A549 treated with AZD2906 at 1 μM for 4 hours (cell line): ENCODE measurements at places on chromosomes 3 and 15. TPM values are rescaled to one million over a fixed set of nuclear protein-coding genes. Genes with fewer than 3 reads are reported as not detected.

SV2B gene
- total RNA-seq, result 0.13 to 0.28 TPM (median 0.15 TPM) in 5 replicates

SNTN gene
- total RNA-seq, result not detected in 5 replicates

UROC1 gene
- not detected in 5 replicates for total RNA-seq

BFSP2 gene
- total RNA-seq, result not detected in 5 replicates

PLXND1 gene
- 78.3 to 96.7 TPM (median 90.6 TPM) in 5 replicates for total RNA-seq

ZIC1 gene
- 0.01 to 0.16 TPM in 2 of 5 replicates, not detected in the others for total RNA-seq

TRPM7 gene
- total RNA-seq, result 19.2 to 23.6 TPM (median 21.7 TPM) in 5 replicates

RPLP1 gene
- 3,095 to 4,249 TPM (median 3,739 TPM) in 5 replicates for total RNA-seq

CAND2 gene
- total RNA-seq, result 0.26 to 0.37 TPM (median 0.33 TPM) in 5 replicates

CEP19 gene
- total RNA-seq, result 2.4 to 3.1 TPM (median 2.6 TPM) in 5 replicates

CPA3 gene
- not detected in 5 replicates for total RNA-seq

EBLN2 gene
- 0.31 to 0.60 TPM (median 0.35 TPM) in 5 replicates for total RNA-seq

SRGAP3 gene
- total RNA-seq, result 0.65 to 1.4 TPM (median 0.92 TPM) in 5 replicates

EXD1 gene
- total RNA-seq, result 0.14 to 0.17 TPM (median 0.14 TPM) in 3 of 5 replicates, not detected in the others

RETNLB gene
- not detected in 5 replicates for total RNA-seq

STARD5 gene
- 1.4 to 2.2 TPM (median 2.0 TPM) in 5 replicates for total RNA-seq

IL17RD gene
- total RNA-seq, result 0.56 to 1.2 TPM (median 0.97 TPM) in 5 replicates

MRAS gene
- 6.3 to 9.5 TPM (median 8.2 TPM) in 5 replicates for total RNA-seq

TTLL13 gene
- total RNA-seq, result 0.03 to 0.57 TPM (median 0.12 TPM) in 5 replicates

TNNC1 gene
- 0.86 to 1.4 TPM (median 1.1 TPM) in 5 replicates for total RNA-seq

C3orf22 gene
- not detected in 5 replicates for total RNA-seq

ITIH1 gene
- total RNA-seq, result not detected in 5 replicates

CASR gene
- not detected in 5 replicates for total RNA-seq

PARP15 gene
- total RNA-seq, result not detected in 5 replicates

SLC9C1 gene
- total RNA-seq, result not detected in 5 replicates

CCDC14 gene
- total RNA-seq, result 15.9 to 18.4 TPM (median 16.0 TPM) in 5 replicates

GREM1 gene
- total RNA-seq, result 2.4 to 6.9 TPM (median 2.7 TPM) in 5 replicates

VEPH1 gene
- total RNA-seq, result 0.30 to 0.91 TPM (median 0.45 TPM) in 5 replicates

CEMIP gene
- 0.78 to 1.2 TPM (median 1.0 TPM) in 5 replicates for total RNA-seq

IQCF5 gene
- total RNA-seq, result not detected in 5 replicates

CCDC54 gene
- not detected in 5 replicates for total RNA-seq
